Breast epithelium (tissue), 4 donors: ENCODE measurements at places on chromosomes 5 and 9. TPM values are rescaled to one million over a fixed set of nuclear protein-coding genes. Genes with fewer than 3 reads are reported as not detected.

The HTR4 gene
- total RNA-seq, result 0.15 TPM

The NRARP gene
- 3.5 TPM for total RNA-seq

The SPINK7 gene
- total RNA-seq, result not detected

The DEPDC1B gene
- under 0.01 TPM for total RNA-seq

The GARNL3 gene
- total RNA-seq, result 26.2 TPM

The BSPRY gene
- total RNA-seq, result 1.1 TPM

The FBXO10 gene
- 6.9 TPM for total RNA-seq

The DNAI1 gene
- 3.2 TPM for total RNA-seq

The HRCT1 gene
- 16.0 TPM for total RNA-seq

DNA sequence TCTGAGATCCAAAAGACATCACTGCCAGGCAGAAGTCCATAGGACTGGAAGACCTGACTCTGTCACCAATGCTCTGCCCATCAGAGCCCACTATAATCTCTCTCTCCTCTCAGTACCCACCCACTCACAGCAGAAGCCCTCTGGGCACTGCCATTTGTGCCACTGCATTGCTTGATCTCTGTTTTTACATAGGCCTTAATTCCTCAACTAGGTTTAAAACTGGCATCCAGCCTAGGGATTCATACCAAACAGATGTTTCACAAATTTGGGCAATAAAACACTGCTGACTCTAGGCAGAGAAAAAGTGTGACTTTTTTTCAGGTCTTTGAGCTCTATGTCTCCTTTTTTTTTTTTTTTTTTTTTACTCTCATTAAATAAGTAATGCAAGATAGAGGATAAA is 91.1 kb upstream of the RANBP3L start:
- H3K4me3 ChIP-seq, result no peak overlapping the region
- no peak for DNase-seq
- H3K27ac ChIP-seq, result no peak overlapping the region

GRCh38 chr5:66113160-66113559 is 30.9 kb upstream of the SREK1 start:
- H3K36me3 ChIP-seq, result no peaks in the 10 kb centered on the region
- DNase-seq, result no peak
- no peaks in the 10 kb centered on the region for H3K27me3 ChIP-seq

GRCh38 chr9:108664309-108665255 is 191.2 kb downstream of the ACTL7B start:
- no peaks in the 10 kb centered on the region for H3K27me3 ChIP-seq
- DNase-seq, result no peak
- no peaks in the 10 kb centered on the region for H3K4me1 ChIP-seq
- no peak overlapping the region for H3K27ac ChIP-seq

GRCh38 chr9:82968816-82969215 is 94.1 kb downstream of the RASEF start:
- DNase-seq, result no peak
- no peaks in the 10 kb centered on the region for H3K36me3 ChIP-seq
- H3K27me3 ChIP-seq, result no peaks in the 10 kb centered on the region
- H3K27ac ChIP-seq, result no peak overlapping the region

GRCh38 chr5:116506488-116506887 is 68.1 kb downstream of the SEMA6A start:
- H3K4me3 ChIP-seq, result no peak overlapping the region
- no peaks in the 10 kb centered on the region for H3K36me3 ChIP-seq
- DNase-seq, result no peak
- no peak overlapping the region for H3K27ac ChIP-seq

DNA sequence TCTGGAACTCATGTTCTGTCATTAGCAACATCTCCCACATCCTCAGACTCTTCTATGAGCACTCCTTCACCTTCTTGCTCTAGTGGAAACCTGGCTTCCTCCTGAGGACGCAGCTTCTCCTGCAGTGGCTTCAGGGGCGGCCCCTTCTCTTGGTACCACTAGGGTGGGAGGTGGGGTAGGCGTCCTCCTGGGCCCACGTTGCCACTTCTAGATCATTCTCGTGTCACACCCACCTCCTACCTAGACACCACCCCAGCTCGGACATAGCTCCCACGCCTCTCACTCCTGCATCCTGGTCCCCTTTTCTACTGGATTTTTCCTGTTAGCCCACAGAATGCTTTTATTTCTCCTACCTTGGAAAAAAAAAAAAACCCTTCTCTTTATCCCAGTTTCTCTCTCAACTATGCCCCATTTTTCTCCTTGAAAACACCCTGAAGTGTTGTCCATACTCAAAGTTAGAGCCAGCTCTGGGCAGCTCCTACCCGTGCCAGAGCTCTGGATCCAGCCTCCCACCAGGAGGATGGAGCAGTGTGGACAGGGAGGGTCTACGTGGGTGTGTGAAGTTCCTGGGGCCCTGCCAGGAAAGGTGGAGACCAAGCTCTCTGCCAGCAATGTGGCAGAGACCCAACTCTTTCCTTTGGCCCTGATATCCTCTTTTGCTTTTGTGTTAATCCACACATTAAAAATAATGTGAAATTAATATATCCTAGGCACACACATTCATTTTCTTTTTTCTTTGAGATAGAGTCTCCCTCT is 179.2 kb downstream of the HSPA4 start:
- no peaks in the 10 kb centered on the region for H3K27me3 ChIP-seq
- DNase-seq, result peak; percentile 40
- peak overlapping the region; percentile 20 for H3K27ac ChIP-seq
- H3K36me3 ChIP-seq, result no peaks in the 10 kb centered on the region

DNA sequence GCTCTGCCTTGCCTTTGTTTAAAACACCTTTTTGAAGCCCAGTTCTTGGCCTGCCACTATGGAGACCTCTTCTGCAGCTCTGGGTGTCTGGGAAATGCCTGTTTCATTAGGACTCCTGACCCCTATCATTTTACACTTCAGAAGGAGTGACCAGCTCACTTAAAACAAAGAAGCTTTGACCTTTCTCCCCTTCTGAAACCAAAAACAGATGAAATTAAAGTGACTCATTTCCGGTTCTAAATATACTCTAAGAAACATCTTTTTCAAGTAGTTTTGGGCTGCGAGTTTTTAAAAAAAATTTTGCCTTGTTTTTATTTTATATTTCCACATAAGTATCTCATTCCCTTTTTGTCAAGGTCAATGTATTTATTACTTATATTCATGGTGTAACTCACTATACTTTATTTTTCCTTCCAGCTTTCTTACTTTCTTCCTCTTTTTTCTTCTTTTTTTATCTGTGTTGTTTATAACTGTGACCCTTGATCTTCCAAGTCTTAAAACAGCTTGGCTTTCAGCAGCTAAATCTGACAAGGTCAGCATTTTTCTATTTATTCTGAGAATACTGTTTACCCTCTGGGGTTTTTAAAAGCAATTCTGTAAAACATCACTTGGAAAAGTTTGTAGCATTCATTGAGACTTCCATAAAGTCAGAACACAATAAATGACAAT is 672.9 kb downstream of the NR2F1-AS1 start:
- peak overlapping the region; percentile 48 for H3K27ac ChIP-seq
- no peak for DNase-seq
- no peaks in the 10 kb centered on the region for H3K4me1 ChIP-seq
- H3K36me3 ChIP-seq, result no peaks in the 10 kb centered on the region

- H3K4me1 ChIP-seq, result no peaks in the 10 kb centered on the region
- H3K4me3 ChIP-seq, result no peak overlapping the region
Measured at GRCh38 chr5:54458221-54458620, 2.7 kb downstream of the HSPB3 start.

GRCh38 chr9:131477816-131478419 is 24.8 kb upstream of the POMT1 start:
- no peak for DNase-seq
- H3K36me3 ChIP-seq, result peaks cover 9% of the 10 kb centered on the region
- H3K4me3 ChIP-seq, result no peak overlapping the region
- no peaks in the 10 kb centered on the region for H3K27me3 ChIP-seq
- peak overlapping the region; percentile 42 for H3K27ac ChIP-seq
- H3K4me1 ChIP-seq, result peaks cover 5% of the 10 kb centered on the region

DNA sequence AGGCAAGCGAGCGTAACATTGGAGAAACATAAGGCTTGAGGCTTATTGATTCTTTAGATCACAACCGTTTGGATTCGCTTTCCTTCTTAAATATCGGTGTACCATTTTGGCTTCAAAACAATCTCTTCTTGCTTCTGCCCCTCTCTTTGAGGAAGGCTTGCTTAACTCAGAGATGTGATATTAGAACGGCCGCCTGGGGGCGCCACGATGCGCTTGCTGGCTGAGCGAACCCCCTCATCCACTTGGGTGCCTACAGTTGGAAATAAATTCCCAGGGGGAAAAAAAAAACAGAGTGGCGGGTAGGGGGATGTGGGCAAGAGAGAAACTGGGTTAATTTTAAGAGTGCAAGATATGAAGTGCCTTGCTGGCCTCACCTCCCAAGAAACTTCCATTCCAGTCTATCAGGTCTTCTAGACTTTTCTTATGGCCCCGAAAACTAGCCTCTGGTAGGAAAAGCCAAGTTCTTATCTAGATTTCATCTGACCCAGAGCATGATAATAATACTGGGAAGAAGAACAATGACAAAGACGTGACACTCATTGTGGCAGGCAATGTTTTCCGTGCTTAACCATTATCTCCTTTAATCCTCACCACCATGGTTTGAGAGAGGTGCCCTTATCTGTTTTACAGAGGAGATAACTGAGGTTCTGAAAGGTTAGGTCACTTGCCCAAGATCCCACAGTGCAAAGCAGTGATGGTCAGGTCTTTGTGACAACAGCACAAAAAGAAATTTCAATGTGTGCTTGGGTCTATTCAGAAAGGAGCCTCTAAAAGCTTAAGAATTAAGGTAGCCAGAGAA is 115.8 kb downstream of the DPYSL3 start:
- H3K27me3 ChIP-seq, result no peaks in the 10 kb centered on the region
- H3K27ac ChIP-seq, result no peak overlapping the region
- no peaks in the 10 kb centered on the region for H3K36me3 ChIP-seq
- H3K4me1 ChIP-seq, result no peaks in the 10 kb centered on the region
- DNase-seq, result no peak

DNA sequence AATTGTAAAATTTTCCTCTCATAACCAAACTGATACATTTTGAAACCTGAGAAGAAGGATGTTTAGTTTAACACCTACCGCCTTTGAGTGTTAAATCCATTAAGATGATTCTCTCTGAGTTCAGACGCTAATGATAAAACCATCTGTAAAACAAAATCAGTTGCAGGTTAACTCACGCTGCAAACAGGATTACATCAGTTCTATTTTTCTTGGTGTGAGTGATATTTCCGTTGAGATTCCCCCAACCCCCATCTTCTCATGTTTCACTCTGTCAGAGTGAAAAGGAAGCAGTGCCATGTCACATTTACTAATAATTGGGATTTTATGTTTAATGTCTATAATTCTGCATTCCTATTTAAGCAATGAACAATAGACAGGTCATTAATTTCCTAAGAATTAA is 146.5 kb downstream of the FANCC start:
- H3K36me3 ChIP-seq, result no peaks in the 10 kb centered on the region
- no peaks in the 10 kb centered on the region for H3K4me1 ChIP-seq
- no peak overlapping the region for H3K4me3 ChIP-seq
- no peak overlapping the region for H3K27ac ChIP-seq
- DNase-seq, result no peak
- no peaks in the 10 kb centered on the region for H3K27me3 ChIP-seq

GRCh38 chr9:130054325-130054786 is 650 bp downstream of the GPR107 start:
- H3K27ac ChIP-seq, result peak overlapping the region; percentile 94
- H3K36me3 ChIP-seq, result no peaks in the 10 kb centered on the region
- no peak for DNase-seq
- peak overlapping the region; percentile 92 for H3K4me3 ChIP-seq
- H3K4me1 ChIP-seq, result peaks cover 22% of the 10 kb centered on the region

GRCh38 chr5:58040044-58040443 is 419.8 kb downstream of the PLK2 start:
- H3K4me3 ChIP-seq, result no peak overlapping the region
- H3K36me3 ChIP-seq, result no peaks in the 10 kb centered on the region
- no peak for DNase-seq
- H3K4me1 ChIP-seq, result peaks cover 4% of the 10 kb centered on the region
- peak overlapping the region; percentile 15 for H3K27ac ChIP-seq

- H3K4me1 ChIP-seq, result no peaks in the 10 kb centered on the region
- no peaks in the 10 kb centered on the region for H3K36me3 ChIP-seq
- no peak for DNase-seq
- H3K27ac ChIP-seq, result no peak overlapping the region
Measured at GRCh38 chr9:120351106-120351505, 228.9 kb downstream of the CDK5RAP2 start.
